CD4-positive, alpha-beta T cell (primary cell): ENCODE measurements at places on chromosomes 13 and 19. TPM values are rescaled to one million over a fixed set of nuclear protein-coding genes. Genes with fewer than 3 reads are reported as not detected.

The C19orf33 gene
- total RNA-seq: not detected

The NTN5 gene
- total RNA-seq: 2.7 TPM

The ZNF878 gene
- not detected for total RNA-seq

The KLK15 gene
- not detected for total RNA-seq

The ZNF527 gene
- 7.8 TPM for total RNA-seq

The BRME1 gene
- total RNA-seq: 1.1 TPM

The DAND5 gene
- not detected for total RNA-seq

The UNC13A gene
- 0.14 TPM for total RNA-seq

The HIPK4 gene
- 0.11 TPM for total RNA-seq

The DCLK1 gene
- not detected for total RNA-seq

The PSG6 gene
- total RNA-seq: not detected

- H3K4me3 ChIP-seq: peak overlapping the region; percentile 74
- H3K4me1 ChIP-seq: peaks cover 24% of the 10 kb centered on the region
- H3K27me3 ChIP-seq: no peaks in the 10 kb centered on the region
- DNase-seq: no peak
- peaks cover 2% of the 10 kb centered on the region for H3K36me3 ChIP-seq
- peak overlapping the region; percentile 43 for H3K27ac ChIP-seq
These were observed 963 bp downstream of the VPS36 start for GRCh38 chr13:52449331-52450011.

DNA sequence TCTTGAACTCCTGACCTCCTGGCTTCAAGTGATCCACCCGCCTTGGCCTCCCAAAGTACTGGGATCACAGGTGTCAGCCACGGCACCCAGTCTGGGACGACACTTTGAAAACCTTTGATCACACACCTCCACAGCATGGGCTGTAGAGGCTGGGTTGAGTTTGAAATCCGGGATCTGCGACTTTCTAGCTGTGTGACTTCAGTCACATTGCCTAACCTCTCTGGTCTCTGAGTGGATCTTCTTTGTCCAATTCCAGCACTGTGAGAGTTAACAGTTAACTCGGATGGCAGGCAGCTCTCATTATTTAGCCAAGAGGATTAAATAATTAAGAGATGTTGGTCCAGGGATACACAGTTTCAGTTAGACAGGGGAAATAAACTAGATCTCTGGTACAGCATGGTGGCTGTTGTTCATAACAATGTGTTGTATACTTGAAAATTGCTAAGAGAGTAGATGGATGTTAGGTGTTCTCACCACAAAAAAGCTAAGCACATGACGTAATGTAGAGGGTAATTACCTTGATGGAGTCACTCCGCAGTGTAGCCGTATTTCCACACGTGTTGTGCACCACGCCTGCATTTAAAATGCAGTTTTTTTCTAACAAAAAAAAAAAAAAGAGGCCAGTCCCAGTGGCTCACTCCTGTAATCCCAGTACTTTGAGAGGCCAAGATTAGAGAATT lies 1.9 kb downstream of the GALP start:
- H3K36me3 ChIP-seq: no peaks in the 10 kb centered on the region
- no peak overlapping the region for H3K27ac ChIP-seq

DNA sequence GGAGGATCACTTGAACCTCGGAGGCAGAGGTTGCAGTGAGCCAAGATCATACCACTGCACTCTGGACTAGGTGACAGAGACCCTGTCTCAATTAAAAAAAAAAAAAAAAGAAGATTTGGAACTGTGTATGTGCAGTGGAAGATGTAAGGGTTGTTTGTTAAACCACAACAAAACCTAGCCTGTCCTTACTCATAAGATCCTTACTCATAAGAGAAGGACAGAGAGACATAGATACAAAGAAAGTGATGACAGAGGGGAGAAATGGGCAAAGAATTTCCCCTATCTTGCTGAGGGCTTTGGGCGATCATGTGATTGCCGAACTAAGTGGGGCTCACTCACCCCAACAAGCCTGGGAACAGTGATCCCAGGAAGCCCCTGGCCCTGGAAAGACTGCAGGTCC lies 7.9 kb downstream of the ITPKC start:
- H3K4me1 ChIP-seq: peaks cover 13% of the 10 kb centered on the region
- DNase-seq: no peak
- peaks cover 30% of the 10 kb centered on the region for H3K36me3 ChIP-seq
- no peaks in the 10 kb centered on the region for H3K27me3 ChIP-seq
- no peak overlapping the region for H3K4me3 ChIP-seq

DNA sequence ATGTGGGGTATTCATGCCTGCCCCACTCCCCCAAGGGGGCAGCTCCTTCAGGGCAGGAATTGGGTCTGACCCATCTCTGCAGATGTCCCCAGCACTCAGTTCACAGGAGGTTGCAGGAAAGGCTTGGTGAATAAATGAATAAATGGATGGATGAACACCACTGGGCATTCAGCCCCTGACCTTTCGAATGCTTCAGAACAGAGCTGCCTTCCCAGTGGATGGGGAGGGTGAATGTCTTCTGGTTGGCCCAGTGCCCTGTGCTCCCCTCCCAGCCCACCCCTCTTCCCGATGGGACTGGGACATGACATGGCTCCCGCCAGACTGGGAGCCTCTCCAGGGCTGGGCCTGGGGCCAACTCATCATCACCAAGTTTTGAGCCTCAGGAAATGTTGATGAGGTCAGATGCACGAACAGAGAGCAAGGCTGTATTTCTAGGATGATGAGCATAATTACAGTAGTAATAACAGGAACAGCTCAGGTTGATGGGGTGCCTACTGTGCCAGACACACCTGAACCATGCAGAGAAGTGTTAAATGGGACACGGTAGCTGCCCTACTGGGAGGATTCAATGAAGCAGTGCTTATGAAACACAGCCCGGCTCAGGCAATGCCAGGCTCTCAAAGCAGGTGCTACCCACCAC lies 25.7 kb downstream of the VRK3 start:
- H3K4me1 ChIP-seq: peaks cover 10% of the 10 kb centered on the region
- H3K4me3 ChIP-seq: no peak overlapping the region
- H3K27me3 ChIP-seq: no peaks in the 10 kb centered on the region
- peaks cover 88% of the 10 kb centered on the region for H3K36me3 ChIP-seq
- DNase-seq: no peak
- H3K27ac ChIP-seq: no peak overlapping the region

- H3K4me1 ChIP-seq: no peaks in the 10 kb centered on the region
- no peak overlapping the region for H3K4me3 ChIP-seq
- H3K36me3 ChIP-seq: no peaks in the 10 kb centered on the region
- no peak overlapping the region for H3K27ac ChIP-seq
These were observed 388.9 kb upstream of the DACH1 start for GRCh38 chr13:72255908-72256307.

- no peak overlapping the region for H3K4me3 ChIP-seq
- H3K4me1 ChIP-seq: no peaks in the 10 kb centered on the region
- no peak for DNase-seq
- no peaks in the 10 kb centered on the region for H3K27me3 ChIP-seq
These were observed 248.3 kb downstream of the DCLK1 start for GRCh38 chr13:35882722-35883497.

DNA sequence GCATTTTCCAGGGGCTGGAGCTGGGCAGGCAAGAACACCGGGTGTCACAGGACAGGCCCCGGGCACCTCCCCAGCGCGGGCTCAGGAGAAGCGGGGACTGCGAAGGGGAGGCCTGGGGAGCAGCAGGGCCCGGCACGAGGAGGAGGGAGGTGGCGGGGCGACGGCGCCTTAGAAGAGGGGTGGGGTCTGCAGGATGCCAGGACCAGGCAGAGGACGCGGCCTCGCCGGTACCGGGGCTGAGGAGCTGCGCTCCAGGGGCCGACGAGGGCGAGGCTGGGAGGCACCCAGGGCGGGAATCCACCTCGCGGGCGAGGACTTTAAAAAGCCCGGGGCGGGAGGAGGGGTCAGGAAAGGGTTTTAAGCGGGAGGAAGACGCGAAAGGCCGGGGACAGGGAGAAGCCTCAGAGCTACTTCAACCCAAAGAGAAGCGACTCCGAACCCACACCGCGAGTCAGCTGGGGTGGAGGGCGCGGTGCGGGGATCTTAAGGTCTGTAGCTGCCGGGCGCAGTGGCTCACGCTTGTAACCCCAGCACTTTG lies 665 bp downstream of the ZNF347 start:
- peak; percentile 57 for DNase-seq
- peak overlapping the region; percentile 71 for H3K4me3 ChIP-seq
- H3K27ac ChIP-seq: peak overlapping the region; percentile 56
- peaks cover 19% of the 10 kb centered on the region for H3K4me1 ChIP-seq

DNA sequence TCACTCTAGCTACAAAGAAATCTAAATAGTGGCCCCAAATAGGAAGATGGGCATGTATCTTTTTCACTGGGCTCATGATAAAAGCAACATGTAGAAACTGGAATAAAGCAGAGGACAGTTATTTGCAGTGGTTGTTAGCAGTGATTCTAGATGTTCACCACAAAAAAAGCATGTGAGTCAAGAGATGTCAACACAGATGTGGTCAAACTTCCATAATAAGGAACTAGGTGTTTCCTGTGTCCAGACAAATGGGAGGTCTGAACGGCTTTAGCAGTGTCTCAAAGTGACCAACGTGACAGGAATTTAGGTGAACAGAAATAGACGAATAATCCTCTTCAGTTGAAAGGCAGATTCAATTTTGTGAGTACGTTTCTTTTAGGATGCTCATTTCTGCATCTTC lies 162.7 kb downstream of the TBC1D4 start:
- H3K4me1 ChIP-seq: peaks cover 7% of the 10 kb centered on the region
- DNase-seq: no peak
- H3K36me3 ChIP-seq: no peaks in the 10 kb centered on the region
- H3K4me3 ChIP-seq: no peak overlapping the region
- H3K27me3 ChIP-seq: no peaks in the 10 kb centered on the region
- no peak overlapping the region for H3K27ac ChIP-seq

DNA sequence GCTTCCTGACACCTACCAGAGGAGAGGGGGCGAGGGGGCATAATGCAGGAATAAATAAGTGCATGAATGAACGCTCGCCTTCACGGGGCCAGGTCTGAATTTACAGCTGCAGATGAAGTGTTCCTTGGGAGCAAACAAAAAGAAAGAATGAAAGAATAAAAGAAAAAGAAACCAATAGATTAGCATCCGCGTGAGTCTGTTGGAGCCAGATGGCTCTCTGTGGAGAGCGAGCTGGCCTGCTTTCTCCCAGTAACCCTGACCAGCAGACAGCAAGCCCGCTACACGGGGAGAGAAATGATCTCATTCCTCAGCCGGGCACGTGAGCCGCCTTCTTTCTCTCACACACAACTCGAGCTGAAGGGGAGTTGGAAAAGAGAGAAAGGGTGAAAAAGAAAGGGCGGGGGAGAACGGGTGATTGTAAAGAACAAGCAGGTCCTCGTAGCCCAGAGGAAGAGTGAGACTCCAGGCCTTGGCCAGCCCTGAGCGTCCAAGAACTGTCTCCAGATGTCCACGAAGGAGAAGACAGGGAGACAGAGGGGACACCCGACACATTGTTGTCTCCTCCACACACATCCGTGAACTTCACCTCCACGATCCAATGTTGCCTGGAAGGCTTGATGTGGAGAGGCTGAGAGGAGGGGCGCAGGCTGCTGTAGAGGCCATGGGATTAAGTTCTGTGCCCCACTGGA lies 81.4 kb downstream of the RNASEH2B start:
- H3K27me3 ChIP-seq: no peaks in the 10 kb centered on the region
- DNase-seq: no peak
- H3K4me3 ChIP-seq: no peak overlapping the region
- H3K36me3 ChIP-seq: no peaks in the 10 kb centered on the region
- H3K27ac ChIP-seq: no peak overlapping the region

GRCh38 chr19:30467239-30467638 lies 95.1 kb downstream of the ZNF536 start:
- no peaks in the 10 kb centered on the region for H3K36me3 ChIP-seq
- DNase-seq: no peak
- no peak overlapping the region for H3K27ac ChIP-seq
- no peaks in the 10 kb centered on the region for H3K27me3 ChIP-seq

GRCh38 chr19:44196772-44197171 lies 15.6 kb upstream of the ZNF227 start:
- H3K27me3 ChIP-seq: no peaks in the 10 kb centered on the region
- no peak for DNase-seq
- no peaks in the 10 kb centered on the region for H3K36me3 ChIP-seq
- H3K4me1 ChIP-seq: no peaks in the 10 kb centered on the region
- no peak overlapping the region for H3K27ac ChIP-seq

- peaks cover 13% of the 10 kb centered on the region for H3K4me1 ChIP-seq
- no peaks in the 10 kb centered on the region for H3K27me3 ChIP-seq
- peak; percentile 62 for DNase-seq
- no peak overlapping the region for H3K4me3 ChIP-seq
- no peak overlapping the region for H3K27ac ChIP-seq
- H3K36me3 ChIP-seq: peaks cover 17% of the 10 kb centered on the region
These were observed 6.0 kb downstream of the RUVBL2 start for GRCh38 chr19:48999481-49000325.

- H3K4me3 ChIP-seq: no peak overlapping the region
- no peak overlapping the region for H3K27ac ChIP-seq
- H3K27me3 ChIP-seq: no peaks in the 10 kb centered on the region
- H3K4me1 ChIP-seq: no peaks in the 10 kb centered on the region
- no peak for DNase-seq
These were observed 620.2 kb downstream of the EFNB2 start for GRCh38 chr13:105915146-105915850.

DNA sequence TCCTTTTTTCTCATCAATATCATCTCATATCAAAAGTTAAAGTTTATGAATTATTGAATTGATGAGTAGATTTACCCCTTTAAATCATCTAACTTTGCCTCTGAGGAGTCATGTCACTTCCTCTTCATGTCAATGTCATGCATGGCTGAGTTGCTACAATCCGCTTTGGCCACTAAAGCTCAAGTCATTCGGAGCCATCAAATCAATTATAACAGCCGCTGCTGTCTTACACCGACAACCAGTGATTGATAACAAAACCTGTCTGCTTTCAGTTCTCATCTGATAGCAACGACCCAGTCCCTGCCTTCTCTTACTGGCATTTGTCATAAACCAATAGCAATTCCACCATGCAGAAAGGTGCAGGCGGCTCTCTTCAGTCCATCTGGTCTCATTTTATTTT lies 429.3 kb downstream of the DIAPH3 start:
- H3K36me3 ChIP-seq: no peaks in the 10 kb centered on the region
- no peak overlapping the region for H3K4me3 ChIP-seq
- H3K4me1 ChIP-seq: no peaks in the 10 kb centered on the region
- no peak overlapping the region for H3K27ac ChIP-seq
- DNase-seq: no peak

DNA sequence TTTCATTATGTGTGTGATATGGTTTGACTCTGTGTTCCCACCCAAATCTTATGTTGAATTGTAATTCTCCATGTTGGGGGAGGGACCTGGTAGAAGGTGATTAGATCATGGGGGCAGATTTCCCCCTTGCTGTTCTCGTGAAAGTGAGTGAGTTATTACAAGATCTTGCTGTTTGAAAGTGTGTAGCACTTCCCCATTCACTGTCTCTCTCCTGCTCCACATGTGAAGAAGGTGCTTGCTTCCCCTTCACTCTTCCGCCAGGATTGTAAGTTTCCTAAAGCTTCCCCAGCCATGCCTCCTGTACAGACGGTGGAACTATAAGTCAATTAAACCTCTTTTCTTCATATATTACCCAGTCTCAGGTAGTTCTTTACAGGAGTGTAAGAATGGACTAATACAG lies 54.3 kb upstream of the SERTM1 start:
- no peaks in the 10 kb centered on the region for H3K27me3 ChIP-seq
- no peaks in the 10 kb centered on the region for H3K4me1 ChIP-seq
- H3K4me3 ChIP-seq: no peak overlapping the region
- no peak overlapping the region for H3K27ac ChIP-seq
- H3K36me3 ChIP-seq: no peaks in the 10 kb centered on the region
